Endothelial cell (in vitro differentiated cells): ENCODE measurements at places on chromosomes 3 and 15.

GRCh38 chr3:151859905-151860304 is 13.5 kb upstream of the SUCNR1 start:
- no peak for DNase-seq

- peak; percentile 40 for DNase-seq
Measured at GRCh38 chr3:133663569-133664313, 2.0 kb upstream of the TOPBP1 start.

GRCh38 chr3:142828703-142829305 is 60.1 kb downstream of the PCOLCE2 start:
- DNase-seq = peak; percentile 86

DNA sequence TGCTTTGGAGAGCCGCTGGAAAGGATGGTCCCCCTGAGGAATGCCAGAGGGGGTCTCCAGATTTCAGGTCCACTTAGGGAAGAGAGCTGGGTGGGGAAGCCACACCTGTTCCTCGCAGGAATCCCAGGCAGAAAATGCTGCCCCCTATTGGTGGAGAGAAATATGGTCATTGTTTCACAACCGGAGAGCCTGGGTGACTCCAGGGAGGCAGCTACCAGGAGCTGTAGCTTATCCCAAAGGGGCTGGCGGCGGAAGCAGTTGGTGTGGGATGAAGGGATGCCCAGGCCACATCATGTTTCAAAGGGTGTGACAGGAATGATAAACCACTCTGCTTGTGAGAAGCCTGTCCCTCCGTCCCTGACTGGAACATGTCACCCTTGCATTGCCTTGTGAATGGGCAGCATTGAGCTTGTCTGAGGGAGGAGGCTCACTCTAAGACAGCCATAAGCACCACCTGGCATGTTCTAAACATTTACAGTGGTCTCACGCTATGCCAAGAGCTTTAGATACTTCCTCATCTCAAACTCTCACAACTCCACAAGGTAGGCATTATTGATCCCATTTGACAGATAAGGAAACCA is 34.5 kb downstream of the POMGNT2 start:
- no peak for DNase-seq

- no peak for DNase-seq
Measured at GRCh38 chr3:57659806-57660439, 33.0 kb downstream of the DENND6A start.
